ENCODE measurements at places on chromosomes 4 and X.
A peak's percentile ranks its signal among the peaks of the same experiment; 100 is the strongest.

- DNase-seq, result no peak
Measured at GRCh38 chr4:125368671-125369081, 53.9 kb downstream of the FAT4 start.

- no peak for DNase-seq
Measured at GRCh38 chrX:47877327-47877726, 40.6 kb downstream of the ZNF81 start.

- DNase-seq, result no peak
Measured at GRCh38 chr4:176538217-176538925, 218.6 kb downstream of the SPCS3 start.

GRCh38 chr4:141913928-141914327 lies 277.5 kb downstream of the IL15 start:
- no peak for DNase-seq

DNA sequence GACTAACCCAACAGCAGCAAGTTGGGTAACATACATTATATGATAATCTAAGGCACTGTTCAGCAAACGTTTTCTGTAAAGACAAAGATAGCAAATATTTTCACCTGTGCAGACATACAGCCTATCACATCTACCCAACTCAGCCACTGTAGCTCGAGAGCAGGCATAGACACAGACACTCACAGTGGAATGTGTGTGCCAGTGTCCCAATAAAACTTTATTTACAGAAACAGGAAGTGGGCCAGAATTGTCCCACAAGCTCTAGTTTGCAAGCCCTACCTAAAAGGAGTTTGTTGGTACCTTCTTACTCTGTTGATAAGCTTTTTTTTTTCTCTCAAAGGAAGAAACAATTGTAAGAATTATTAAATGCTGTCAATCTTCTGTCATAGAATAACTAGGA lies 11.9 kb upstream of the FAM9A start:
- no peak for DNase-seq

DNA sequence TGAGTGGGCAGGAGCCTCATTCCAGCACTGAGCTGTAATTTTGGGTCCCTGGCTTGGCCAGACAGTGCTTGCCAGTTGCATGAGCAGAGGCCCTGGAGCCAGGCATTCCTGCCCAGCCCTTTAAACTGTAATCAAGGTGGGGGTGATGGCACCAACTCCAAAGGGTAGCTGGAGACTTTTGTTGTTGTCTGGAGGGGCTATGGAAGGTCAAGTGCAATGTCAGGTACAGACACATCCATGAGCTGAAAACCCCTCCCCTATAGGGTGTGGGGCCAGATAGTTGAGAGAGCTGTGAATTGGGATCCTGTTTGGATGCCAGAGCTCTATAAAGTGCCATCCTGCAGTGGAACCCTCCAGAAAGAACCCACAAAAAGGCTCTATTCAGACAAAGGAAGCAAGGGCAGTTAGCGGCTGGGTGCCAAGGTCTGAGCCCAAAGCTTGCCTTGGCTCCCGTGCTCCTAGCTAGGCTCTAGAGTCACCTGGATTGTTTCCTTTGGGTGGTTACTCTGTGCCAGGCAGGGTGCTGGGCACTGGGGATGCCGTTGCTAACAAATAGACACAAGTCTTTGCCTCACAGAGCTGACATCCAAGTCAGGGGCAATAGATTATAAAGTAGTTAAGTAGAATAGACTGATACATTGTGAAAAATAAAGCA lies 163.0 kb downstream of the EFNB1 start:
- no peak for DNase-seq

DNA sequence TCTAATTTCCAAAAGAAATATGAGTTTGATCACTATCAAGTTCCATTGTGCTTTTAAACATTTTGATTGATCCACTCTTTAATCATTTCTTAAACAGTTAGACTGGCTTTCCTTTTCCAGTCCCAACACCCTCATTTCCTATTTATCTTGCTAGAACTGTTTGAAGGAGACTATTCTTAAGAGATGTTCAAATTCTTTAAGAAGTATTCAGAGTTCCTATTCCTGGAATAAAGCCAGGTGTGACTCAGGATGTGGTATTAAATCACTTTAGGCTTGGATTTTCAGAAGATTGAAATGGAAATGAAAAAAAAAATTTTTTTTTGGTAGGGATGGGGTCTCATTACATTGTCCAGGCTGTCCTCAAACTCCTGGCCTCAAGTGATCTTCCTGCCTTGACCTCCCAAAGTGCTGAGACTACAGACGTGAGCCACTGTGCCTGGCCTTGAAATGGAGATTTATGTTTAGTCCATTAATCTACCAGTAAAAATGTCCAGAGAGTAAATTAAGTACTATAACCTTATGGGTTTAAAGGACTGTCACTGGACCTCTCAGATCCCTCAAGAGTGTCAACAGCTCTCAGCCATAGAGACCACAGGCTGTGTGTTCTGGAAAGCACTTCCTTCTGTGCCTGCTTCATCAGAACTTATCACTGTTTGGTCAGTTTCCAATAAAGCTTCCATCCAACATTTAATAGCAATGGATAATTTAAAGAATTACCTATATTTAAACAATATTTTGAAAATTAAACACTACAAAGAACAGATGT lies 90.7 kb downstream of the CDS1 start:
- no peak for DNase-seq

GRCh38 chr4:150255610-150256224 lies 177.5 kb downstream of the DCLK2 start:
- no peak for DNase-seq

- DNase-seq, result peak; percentile 16
Measured at GRCh38 chrX:72026341-72027023, 105.2 kb downstream of the RTL5 start.

DNA sequence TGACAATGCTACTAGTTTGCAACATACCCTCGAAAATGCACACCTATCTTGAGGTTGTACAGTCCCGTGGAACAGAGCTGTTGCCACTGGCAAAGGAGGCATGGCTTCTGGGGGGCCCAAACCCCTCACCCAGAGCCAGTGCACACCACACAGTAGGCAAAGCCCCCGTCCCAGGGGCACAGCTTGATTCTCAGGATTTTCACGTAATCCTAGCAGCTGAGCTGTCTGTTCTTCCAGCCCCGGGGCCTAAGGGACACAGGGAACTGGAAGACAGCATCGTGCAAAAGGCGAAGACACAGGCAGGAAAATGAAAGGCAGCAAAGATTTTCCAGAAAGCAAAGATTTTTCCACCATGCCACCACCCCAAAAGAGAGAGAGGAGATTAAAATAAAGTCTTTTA lies 77.2 kb downstream of the JAKMIP1 start:
- DNase-seq, result peak; percentile 32

GRCh38 chr4:185915817-185916216 lies 103.8 kb upstream of the SORBS2 start:
- peak; percentile 24 for DNase-seq

All from islet precursor cell (in vitro differentiated cells).